ENCODE measurements at places on chromosomes 5 and 9.

GRCh38 chr9:28938981-28939380 lies 1365.7 kb upstream of the C9orf72 start:
- no peak for DNase-seq

- DNase-seq, result no peak
Observed at GRCh38 chr5:163772241-163772640, 266.8 kb downstream of the MAT2B start.

DNA sequence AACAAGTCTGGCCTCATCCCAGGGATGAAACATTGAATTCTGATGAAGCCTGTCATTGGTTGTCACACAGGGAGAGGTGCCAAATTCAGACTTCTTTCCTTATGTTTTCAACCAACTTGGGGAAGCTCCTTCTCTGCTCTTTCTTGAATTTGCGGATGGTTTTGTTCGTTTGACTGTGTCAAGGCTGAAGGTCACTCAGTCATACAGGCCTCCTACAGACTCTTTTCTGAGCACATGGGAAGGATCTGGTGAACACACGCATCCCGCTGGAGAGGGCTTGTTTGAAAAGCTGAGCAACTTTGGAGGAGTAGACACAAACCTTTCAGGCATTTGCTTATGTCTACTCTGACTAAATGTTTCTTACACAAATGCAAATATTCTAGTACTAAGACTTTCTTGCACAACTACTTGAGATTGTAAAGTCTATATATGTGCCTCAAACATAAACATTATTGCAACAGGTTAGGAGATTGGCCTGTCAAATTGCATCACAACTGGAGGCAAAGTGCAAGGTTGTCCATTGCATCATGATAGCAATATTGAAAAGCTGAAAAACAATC lies 151.5 kb upstream of the NR3C1 start:
- peak; percentile 59 for DNase-seq

- peak; percentile 87 for DNase-seq
Observed at GRCh38 chr9:111866976-111867375, 29.6 kb upstream of the UGCG start.

- no peak for DNase-seq
Observed at GRCh38 chr9:124870723-124871122, 8.8 kb downstream of the ARPC5L start.

- no peak for DNase-seq
Observed at GRCh38 chr5:88741964-88742363, 141.0 kb downstream of the MEF2C start.

GRCh38 chr5:54821445-54822323 lies 163.7 kb downstream of the ESM1 start:
- no peak for DNase-seq

- peak; percentile 62 for DNase-seq
Observed at GRCh38 chr9:10566848-10567247, 46.0 kb downstream of the PTPRD start.

- no peak for DNase-seq
Observed at GRCh38 chr9:69168709-69169217, 5.3 kb upstream of the TJP2 start.

DNA sequence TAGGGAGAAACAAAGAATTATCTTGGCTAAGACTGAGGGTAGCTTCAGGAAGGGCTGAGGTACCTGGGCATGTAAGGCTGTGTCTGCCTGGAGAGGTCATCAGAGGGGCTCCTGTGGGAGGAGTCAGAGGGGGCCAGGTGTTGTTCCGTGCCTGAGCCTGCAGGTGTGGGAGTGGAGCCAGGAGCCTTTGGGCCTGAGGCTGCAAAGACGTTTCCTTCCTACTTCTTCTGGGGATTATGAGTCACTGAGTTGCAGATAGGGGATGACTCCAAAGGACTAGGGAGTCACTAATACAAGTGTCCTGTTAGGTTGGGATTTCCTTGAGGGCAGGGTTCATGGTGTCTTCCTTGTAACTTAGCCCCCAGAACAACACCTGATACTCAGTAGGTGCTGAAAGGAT lies 391.1 kb downstream of the ARHGEF28 start:
- DNase-seq, result peak; percentile 23

GRCh38 chr5:3324421-3325101 lies 271.1 kb upstream of the IRX1 start:
- DNase-seq, result no peak

GRCh38 chr5:158718738-158719505 lies 380.8 kb downstream of the EBF1 start:
- DNase-seq, result peak; percentile 88

- DNase-seq, result peak; percentile 27
Observed at GRCh38 chr9:3976865-3977613, 322.8 kb downstream of the GLIS3 start.

- DNase-seq, result no peak
Observed at GRCh38 chr5:132840313-132840712, 9.9 kb upstream of the SHROOM1 start.

- DNase-seq, result peak; percentile 41
Observed at GRCh38 chr5:94021246-94021645, 279.8 kb upstream of the POU5F2 start.

DNA sequence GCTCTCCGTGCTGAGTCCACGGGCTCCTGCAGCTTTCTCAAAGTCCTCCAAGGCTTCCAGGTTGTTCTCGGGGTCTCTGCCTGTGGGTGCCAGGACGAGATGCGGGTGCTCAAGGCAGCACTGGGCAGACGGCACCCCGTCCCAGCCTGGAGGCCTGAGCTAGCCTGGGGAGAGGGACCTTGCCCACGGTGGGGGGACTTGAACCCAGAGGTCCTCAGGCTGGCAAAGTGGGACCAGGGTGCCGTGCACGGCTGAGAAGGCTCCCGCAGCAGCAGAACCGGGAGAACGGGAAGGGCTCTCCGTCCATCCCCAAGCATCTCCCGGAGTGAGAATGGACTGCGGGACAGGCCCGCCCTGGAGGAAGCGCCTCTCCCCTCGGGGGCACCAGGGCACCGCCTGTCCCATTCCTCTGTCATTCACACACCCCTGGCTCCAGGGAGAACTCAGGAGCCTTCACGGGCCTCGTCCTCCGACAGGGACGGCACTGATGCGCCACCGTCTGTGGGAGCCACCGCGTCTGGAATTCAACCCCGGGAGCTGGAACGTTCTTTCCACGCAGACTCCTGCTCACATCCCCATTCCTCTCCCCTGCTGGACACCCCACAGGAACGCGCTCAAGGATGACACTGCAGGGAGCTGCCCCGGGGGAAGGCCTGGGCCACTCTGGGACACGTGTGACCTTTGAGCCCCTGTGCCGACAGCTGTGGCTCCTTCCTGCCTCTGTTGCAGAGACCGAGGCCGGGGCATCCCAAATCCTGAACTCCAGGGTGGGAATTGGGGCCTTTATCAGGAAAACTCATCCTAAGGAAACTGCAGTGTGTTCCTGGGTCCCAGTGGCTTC lies 16.3 kb upstream of the OBP2B start:
- DNase-seq, result no peak

DNA sequence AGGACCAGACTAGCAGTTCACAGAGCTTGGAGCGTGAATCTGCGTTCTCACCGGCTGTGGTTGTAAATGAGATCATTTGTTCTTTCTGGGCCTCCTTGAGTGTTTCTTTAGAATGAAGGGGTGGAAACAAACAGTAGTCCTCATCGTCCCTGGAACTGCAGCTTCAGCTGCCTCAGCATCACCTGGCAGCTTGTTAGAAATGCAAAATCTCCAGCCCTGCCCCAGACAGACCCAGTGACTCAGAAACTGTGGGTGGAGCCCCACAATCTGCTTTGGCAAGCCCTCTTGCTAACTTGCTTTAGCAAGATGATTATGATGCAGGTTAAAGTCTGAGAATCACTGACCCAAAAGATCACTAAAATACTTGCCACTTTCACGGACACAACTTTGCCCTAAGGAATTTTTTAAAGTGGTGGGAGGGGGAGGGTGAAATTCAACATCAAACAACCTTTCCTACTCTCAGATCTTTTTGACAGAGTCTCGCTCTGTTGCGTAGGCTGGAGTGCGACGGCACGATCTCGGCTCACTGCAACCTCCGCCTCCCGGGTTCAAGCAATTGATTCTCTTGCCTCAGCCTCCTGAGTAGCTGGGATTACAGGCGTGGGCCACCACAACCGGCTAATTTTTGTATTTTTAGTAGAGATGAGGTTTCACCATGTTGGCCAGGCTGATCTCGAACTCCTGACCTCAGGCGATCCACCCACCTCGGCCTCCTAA lies 86.0 kb downstream of the BRINP1 start:
- DNase-seq, result no peak

DNA sequence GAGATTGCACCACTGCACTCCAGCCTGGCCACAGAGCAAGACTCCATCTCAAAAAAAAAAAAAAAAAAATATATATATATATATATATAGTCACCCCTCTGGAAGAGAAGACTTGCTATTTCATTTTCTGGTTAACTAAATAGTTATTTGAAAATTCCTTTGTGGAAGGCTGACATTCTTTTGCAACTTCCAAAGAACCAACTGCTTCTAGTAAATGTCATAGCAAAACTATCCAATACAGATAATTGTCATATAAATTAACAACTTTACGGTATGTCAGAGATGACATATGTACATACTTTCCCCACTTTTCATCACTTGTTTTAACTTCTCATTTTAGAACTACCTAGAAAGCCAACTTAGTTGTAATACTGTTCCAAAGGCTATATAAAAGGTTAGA lies 50.9 kb downstream of the PRUNE2 start:
- peak; percentile 61 for DNase-seq

- no peak for DNase-seq
Observed at GRCh38 chr5:160089531-160089930, 29.7 kb downstream of the PWWP2A start.

DNA sequence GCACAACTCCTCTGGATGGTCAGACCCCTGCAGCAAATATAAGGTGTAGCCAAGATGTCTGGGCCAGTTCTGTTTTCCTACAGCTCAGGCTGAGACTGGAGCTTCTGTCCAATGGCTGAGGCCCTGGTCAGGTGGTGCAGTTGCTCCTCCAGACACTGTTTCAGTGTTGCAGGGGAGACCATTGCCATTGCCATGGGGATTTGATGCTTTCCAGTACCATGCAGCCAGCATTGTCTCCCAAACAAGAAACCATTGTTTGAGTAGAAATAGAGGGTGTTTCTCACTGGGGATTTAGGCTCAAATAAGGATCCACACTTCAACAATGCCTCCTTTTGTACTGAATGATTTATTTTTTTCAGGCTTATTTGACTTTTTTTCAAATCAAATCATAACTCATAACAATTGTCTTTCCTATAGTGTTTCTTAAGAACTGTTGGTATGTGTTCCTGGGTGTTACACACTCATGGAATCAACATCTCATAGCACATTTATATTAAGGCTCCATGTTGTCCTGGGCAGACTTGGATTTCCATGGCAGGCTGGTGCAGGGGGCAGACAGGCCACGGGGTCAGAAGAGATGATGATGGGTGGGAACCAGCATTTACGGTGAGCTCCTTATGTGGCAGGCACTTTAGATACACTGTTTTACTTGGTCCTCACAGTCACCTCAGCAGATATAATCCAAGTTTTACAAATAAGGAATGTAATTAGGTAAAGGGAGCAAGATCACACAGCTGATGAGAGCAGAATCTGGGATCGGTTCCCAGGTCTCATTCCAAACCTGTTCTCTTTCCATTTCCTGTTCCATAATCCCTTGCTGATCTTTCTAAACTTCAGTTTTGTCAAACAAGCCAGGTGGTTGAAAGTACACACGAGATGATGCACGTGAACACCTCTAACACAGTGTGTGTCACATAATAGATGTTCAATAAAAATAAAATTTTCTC lies 95.9 kb upstream of the GNAQ start:
- no peak for DNase-seq

GRCh38 chr9:137445275-137445807 lies 4.2 kb upstream of the ENTPD8 start:
- DNase-seq, result peak; percentile 77

DNA sequence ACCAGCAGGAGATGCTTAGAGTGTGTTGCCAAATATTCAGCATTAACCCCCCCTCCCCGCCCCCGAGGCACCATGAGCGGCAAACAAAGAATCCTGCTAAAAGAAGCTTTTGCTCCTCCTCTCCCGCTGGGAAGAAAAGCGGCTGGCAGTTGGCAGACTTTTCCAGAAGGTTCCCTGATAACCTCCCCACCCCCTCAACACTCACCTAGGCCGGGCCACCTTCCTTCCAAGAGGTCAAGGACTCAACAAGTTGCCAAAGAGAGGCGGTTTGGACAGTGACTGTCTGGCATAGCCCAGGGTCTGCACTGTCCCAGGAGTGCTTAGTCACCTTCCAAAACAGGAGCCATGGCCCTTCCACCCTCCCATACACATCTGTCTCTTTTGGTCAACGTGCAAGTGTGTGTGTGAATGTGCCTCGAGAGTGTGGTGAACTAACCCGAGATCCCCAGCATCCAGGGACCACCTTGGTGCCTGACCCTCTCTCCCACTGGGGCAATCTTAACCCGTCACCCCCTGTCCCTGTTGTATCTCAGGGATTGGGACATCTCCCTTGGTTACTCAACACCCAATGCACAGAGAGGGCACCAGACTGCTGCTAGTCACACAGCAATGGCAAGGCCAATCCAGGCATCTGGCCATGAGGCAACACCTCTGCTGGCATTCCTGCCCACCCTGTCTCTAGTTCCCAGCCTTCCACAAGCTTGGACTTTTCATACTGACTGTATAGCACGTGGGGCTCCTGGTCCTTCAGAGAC lies 18.9 kb downstream of the CAMK2A start:
- no peak for DNase-seq

DNA sequence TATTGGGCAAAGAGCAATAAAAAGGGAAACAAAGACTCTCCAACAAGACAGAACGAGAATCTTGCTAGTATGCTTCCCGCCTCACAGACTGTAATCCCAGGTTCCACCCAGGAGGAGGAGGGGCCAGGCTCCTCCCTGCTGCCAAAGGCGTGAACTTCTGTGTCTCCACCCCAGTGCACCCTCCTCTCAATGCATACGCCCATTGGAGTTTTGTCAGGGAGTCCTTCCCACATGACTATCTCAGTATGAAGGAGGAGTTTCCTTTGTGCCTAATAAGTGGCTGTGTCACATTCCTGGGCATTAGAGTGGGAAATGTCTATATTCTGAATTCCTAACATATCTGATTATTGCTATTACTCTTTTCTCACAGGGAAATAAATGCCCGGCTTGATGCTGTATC lies 106.4 kb upstream of the DHFR start:
- DNase-seq, result peak; percentile 35

- peak; percentile 11 for DNase-seq
Observed at GRCh38 chr5:42021923-42022322, 96.8 kb downstream of the FBXO4 start.

DNA sequence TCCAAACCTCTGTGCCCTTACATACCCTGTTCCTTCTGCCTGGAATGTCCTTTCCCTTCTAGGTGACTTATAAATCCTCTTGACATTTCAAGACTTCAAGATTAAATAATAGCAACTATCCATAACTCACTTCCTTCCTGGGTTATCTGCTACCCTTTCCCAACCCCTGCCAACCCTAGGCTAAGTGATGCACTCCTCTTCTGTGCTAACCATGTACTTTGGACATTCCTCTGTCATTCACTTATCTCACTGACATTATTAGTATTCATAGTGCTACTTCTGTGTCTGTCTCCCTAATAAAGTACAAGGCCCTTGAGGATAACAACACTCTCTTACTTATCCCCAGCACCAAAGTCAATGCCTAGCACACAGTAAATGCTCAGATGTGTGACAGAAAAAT lies 307.1 kb downstream of the ENC1 start:
- no peak for DNase-seq

GRCh38 chr5:145450286-145450885 lies 384.8 kb downstream of the PRELID2 start:
- DNase-seq, result no peak
